ENCODE measurements at places on chromosomes 5 and 9. TPM values are rescaled to one million over a fixed set of nuclear protein-coding genes. Genes with fewer than 3 reads are reported as not detected.
A peak's percentile ranks its signal among the peaks of the same experiment; 100 is the strongest.

- no peaks in the 10 kb centered on the region for H3K36me3 ChIP-seq
- H3K4me3 ChIP-seq: no peak overlapping the region
- peaks cover 45% of the 10 kb centered on the region for H3K4me1 ChIP-seq
- H3K27ac ChIP-seq: peak overlapping the region; percentile 45
- DNase-seq: no peak
- no peaks in the 10 kb centered on the region for H3K27me3 ChIP-seq
These were observed 85.0 kb downstream of the PSD2 start for GRCh38 chr5:139880416-139881142.

GRCh38 chr9:128503870-128504269 is 649 bp upstream of the GLE1 start:
- H3K4me1 ChIP-seq: peaks cover 23% of the 10 kb centered on the region
- H3K36me3 ChIP-seq: peaks cover 4% of the 10 kb centered on the region
- no peak for DNase-seq
- H3K27me3 ChIP-seq: no peaks in the 10 kb centered on the region
- peak overlapping the region; percentile 92 for H3K4me3 ChIP-seq

DNA sequence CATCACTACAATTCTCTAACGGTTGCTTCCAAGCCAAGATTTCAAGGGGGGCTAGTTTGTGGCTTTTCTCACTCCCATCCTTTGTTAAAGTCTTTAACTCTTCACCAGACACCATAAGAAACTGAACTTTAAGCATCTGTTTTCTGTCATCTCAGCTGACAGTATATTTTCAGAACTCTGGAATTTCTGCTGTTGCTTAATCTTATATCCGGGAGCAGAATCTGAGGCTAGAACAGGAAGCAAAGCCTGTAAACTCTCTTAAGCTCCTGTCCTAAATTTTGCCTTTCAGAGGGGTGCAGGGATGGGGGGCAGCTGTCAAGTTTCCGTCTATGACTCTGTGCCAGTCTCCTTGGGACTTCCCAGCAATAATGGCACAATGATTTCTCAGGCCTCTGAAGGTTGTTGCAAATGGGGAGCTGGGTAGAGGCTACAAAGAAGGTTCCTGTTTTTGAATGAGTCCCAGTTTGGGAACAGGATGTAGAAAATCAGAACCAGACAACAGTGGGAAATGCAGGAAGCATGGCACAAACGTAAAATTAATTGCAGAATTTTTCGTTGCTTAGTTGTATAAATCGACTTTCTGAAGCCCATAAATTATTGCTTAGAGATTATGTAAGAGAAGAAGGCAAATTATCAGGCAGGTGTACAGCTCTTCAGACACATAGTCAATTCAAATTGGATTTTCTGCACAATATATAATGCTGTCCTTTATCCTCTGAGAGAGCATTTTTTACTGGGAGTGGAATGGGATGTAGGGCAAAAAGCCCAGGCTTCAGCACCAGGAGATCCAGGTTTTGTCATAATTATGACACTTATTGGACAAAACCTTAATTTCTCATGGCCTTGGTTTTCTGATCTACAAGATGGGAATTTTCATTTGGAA is 430.9 kb downstream of the DMAC1 start:
- H3K4me3 ChIP-seq: no peak overlapping the region
- H3K27me3 ChIP-seq: no peaks in the 10 kb centered on the region
- no peak for DNase-seq

GRCh38 chr5:81393783-81394718 is at the start of gene ACOT12:
Gene ACOT12 (minus strand): TSS chr5:81394134. CDS start chr5:81394114, 20 bp downstream.
- H3K36me3 ChIP-seq: no peaks in the 10 kb centered on the region
- peak; percentile 61 for DNase-seq
- peaks cover 38% of the 10 kb centered on the region for H3K27me3 ChIP-seq
- H3K27ac ChIP-seq: no peak within 1 kb of the TSS

- no peak overlapping the region for H3K27ac ChIP-seq
- H3K4me1 ChIP-seq: peaks cover 7% of the 10 kb centered on the region
- H3K27me3 ChIP-seq: no peaks in the 10 kb centered on the region
- peak; percentile 75 for DNase-seq
These were observed 68.7 kb upstream of the ZNF618 start for GRCh38 chr9:113807173-113808061.

- H3K36me3 ChIP-seq: no peaks in the 10 kb centered on the region
- no peaks in the 10 kb centered on the region for H3K27me3 ChIP-seq
- peaks cover 13% of the 10 kb centered on the region for H3K4me1 ChIP-seq
- no peak overlapping the region for H3K27ac ChIP-seq
- DNase-seq: no peak
- H3K4me3 ChIP-seq: no peak overlapping the region
These were observed 33.9 kb downstream of the PSMB7 start for GRCh38 chr9:124381170-124381945.

- no peak overlapping the region for H3K4me3 ChIP-seq
- H3K27me3 ChIP-seq: no peaks in the 10 kb centered on the region
- no peak overlapping the region for H3K27ac ChIP-seq
- no peaks in the 10 kb centered on the region for H3K4me1 ChIP-seq
These were observed 25.9 kb downstream of the CTSL start for GRCh38 chr9:87751868-87752267.

GRCh38 chr5:36164461-36164860 is 12.6 kb downstream of the SKP2 start:
- H3K27me3 ChIP-seq: no peaks in the 10 kb centered on the region
- H3K4me1 ChIP-seq: no peaks in the 10 kb centered on the region
- no peak overlapping the region for H3K4me3 ChIP-seq
- H3K27ac ChIP-seq: no peak overlapping the region
- DNase-seq: no peak

DNA sequence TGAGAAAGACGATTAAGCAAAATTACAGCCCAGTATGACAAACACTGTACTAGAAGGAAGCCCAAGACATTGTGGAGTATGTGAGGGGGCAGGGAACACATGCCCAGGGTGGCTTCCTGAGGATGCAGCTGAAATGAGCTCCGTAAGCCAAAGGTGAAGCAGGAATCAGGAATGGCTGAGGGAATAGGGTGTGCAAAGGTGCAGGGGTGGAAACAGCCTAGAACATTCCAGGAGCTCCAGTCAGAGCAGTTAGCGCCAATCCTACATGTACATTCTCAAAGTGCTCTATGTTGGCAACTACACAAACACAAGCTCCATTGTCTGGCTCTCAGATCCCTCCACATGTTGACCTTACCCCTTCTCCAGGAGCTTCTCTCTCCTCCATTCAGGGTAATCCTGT is 257.9 kb downstream of the MAN2A1 start:
- H3K27ac ChIP-seq: no peak overlapping the region
- no peak overlapping the region for H3K4me3 ChIP-seq
- no peaks in the 10 kb centered on the region for H3K36me3 ChIP-seq
- H3K4me1 ChIP-seq: peaks cover 5% of the 10 kb centered on the region
- no peaks in the 10 kb centered on the region for H3K27me3 ChIP-seq

DNA sequence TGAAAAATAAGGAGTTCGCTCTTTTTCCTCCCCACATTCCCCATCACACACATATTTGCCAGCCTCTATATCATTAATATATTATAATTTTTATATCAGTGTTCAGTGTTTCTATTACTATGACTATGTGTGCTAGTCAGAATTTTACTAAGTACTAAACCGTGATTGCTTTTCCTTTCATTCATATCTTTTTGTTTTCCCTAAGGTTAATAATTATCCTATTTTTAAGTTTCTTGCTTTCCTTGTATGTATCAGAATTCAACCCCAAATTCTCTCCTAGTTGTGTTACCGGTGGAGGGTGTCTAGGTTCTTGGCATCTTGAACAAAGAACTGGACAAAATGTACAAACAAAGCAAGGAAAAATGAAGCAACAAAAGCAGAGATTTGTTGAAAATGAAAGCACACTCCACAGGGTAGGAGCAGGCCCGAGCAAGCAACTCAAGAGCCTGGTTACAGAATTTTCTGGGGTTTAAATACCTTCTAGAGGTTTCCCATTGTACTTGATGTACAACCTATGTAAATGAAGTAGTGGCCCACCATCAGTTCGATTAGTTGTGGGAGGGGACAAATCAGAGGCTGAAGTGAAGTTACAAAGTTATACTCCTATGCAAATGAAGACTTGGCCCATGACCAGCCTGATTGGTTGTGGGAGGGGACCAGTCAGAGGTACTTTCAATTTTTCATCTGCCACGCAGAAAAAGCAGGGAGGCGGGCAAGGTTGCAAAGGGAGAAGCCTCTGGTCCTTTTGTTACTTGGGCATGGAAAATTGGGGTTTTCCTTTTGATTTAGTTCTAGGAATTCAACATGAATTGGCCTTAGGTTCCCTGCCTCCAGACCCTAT is 43.8 kb downstream of the KIAA1191 start:
- no peak for DNase-seq
- H3K4me1 ChIP-seq: no peaks in the 10 kb centered on the region
- no peak overlapping the region for H3K4me3 ChIP-seq
- peaks cover 57% of the 10 kb centered on the region for H3K36me3 ChIP-seq
- H3K27me3 ChIP-seq: no peaks in the 10 kb centered on the region
- no peak overlapping the region for H3K27ac ChIP-seq

- no peak for DNase-seq
- H3K4me1 ChIP-seq: no peaks in the 10 kb centered on the region
- no peaks in the 10 kb centered on the region for H3K27me3 ChIP-seq
- no peak overlapping the region for H3K27ac ChIP-seq
- no peaks in the 10 kb centered on the region for H3K36me3 ChIP-seq
These were observed 83.0 kb upstream of the IL33 start for GRCh38 chr9:6132650-6133049.

GRCh38 chr5:133062276-133062675 is 10.5 kb downstream of the HSPA4 start:
- no peak overlapping the region for H3K27ac ChIP-seq
- DNase-seq: no peak
- peaks cover 41% of the 10 kb centered on the region for H3K4me1 ChIP-seq
- H3K4me3 ChIP-seq: no peak overlapping the region
- no peaks in the 10 kb centered on the region for H3K36me3 ChIP-seq
- no peaks in the 10 kb centered on the region for H3K27me3 ChIP-seq

DNA sequence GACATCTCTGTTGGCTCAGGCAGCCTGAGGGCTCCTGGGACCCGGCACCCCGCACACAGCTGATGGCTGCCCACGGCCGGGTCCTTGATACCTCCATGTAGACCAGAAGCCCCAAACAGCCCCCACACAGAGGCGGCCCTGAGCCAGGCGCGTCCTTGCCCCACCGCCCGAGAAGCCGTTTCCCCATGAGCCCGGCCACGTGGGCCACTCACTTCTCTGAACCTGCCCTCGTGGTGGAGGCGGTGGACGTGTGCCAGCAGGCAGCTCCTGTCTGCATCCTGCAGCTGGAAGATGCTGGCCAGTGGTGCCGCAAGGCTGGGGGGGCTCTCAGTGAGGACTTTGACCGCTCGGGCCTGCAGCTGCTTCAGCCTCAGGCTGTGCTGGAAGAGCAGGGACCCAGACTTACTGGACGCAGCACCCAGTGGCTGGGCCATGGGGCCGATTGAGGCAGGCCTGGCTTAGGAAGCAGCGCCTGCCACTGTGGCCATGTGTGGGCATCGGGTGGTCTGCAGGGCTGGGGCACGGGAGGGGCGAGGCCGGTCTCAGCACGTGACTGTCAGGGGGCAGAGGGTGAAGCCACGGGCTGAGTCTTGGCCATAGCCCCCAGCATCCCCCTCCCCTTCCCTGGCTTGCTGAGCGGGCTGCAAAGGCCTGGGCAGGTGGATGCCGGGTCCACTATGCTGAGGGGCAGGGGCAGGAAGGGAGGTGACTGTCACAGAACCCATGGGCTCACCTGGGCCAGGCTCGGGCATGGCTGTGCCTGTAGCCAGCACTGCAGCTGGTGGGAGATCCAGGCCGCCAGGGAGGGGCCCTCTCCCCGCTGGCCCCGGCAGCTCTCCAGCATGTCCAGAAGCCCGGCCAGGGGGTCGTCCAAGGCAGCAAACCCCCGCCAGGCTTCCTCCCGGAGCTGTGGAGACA is 50.0 kb downstream of the EXD3 start:
- no peaks in the 10 kb centered on the region for H3K4me1 ChIP-seq
- no peak overlapping the region for H3K4me3 ChIP-seq
- H3K36me3 ChIP-seq: no peaks in the 10 kb centered on the region
- peak; percentile 57 for DNase-seq

DNA sequence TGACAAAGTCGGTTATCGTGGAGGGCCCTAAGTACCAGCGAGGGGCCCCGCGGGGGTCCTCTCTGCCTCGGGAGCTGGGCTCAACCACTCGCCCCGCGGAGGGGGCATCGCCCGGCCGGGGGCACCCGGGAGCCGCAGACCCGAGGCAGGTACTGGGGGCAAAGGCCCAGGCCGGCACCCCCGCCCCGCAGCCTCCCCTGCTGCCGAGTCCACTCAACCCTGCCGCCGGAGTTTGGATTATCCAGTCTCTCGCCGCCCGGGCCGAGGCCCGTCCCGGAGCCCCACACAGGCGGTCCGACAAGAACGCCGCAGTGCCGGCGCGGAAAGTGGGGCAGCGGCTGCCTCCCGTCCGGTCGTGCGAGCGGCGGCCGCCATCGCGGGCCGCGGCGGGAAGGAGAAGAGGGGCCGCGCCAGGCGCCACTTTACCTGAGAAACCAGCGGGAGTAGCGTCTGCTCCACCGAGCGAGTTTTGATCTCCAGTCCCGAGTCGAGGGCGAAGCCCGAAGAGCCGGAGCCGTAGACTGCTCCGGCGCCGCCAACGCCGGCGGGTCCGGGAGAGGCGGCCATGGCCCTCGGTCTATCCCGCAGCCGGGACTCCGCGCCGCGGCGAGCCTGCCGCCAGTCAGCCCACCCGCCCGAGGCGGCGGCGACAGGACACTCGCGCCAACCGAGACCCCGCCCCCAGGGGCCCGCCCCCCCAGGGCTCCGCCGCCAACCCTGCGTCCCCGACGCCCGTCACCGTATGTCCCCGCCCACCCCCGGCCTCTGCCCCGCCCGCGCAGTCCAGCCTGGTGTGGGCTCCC is at the start of gene CTNNAL1:
Gene CTNNAL1 (minus strand): TSS at position 624 of the 803 bp plus-strand sequence. CDS start 57 bp downstream, at position 567.
- peak within 1 kb of the TSS; percentile 98 for H3K27ac ChIP-seq
- peak within 1 kb of the TSS; percentile 89 for H3K4me3 ChIP-seq
- H3K4me1 ChIP-seq: peaks cover 46% of the 10 kb centered on the region
- DNase-seq: peak; percentile 98
- H3K36me3 ChIP-seq: no peaks in the 10 kb centered on the region

DNA sequence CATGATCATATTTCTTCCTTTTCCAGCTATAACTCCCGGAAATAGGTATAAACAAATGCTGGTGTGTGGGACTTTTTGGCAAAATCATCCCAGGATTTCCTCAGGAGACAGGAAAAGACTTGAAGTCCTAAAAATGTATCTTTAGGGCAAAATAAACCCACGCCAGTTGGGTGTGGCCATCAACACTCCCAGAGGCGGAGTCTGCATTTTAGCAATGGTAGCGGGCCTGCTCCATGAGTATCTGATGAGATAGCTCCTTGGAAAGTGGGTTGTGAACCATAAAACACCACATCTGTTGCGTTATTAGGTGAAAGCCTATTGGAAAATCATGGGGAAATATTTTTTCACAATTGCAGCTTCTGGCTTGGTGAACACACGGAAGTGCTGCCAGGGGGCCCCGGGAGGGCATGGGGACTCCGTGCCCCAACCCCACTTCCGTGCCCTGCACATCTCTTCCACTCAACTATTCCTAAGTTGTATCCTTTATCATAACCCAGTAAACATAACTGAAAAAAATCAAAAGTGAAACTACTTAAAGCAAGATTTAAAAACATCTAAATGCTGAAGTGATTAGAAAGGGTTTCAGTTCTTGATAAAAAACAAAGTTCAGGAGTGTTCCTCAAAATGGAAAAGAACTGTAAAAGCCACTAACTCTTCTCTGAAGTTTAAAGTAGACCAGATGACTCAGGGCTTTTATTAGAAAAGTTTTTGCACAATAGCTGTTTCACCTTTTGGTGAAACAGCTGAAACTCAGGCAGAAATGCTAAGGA is 111.2 kb downstream of the LRRC70 start:
- H3K27me3 ChIP-seq: no peaks in the 10 kb centered on the region
- H3K27ac ChIP-seq: no peak overlapping the region
- peak overlapping the region; percentile 2 for H3K4me3 ChIP-seq
- DNase-seq: no peak
- H3K4me1 ChIP-seq: peaks cover 2% of the 10 kb centered on the region
- H3K36me3 ChIP-seq: no peaks in the 10 kb centered on the region

The GLDC gene
- not detected for polyA plus RNA-seq

The ANKRD31 gene
- polyA plus RNA-seq: not detected

The SLC36A3 gene
- polyA plus RNA-seq: not detected

All from sigmoid colon (tissue), 7 donors.